ENCODE measurements at places on chromosomes 13 and 19. TPM values are rescaled to one million over a fixed set of nuclear protein-coding genes. Genes with fewer than 3 reads are reported as not detected.

ZNF442 gene
- 0.92 TPM for total RNA-seq

LYPD3 gene
- total RNA-seq = not detected

CLDN10 gene
- total RNA-seq = 0.28 TPM

CGB8 gene
- not detected for total RNA-seq

RYR1 gene
- total RNA-seq = 0.26 TPM

DNA sequence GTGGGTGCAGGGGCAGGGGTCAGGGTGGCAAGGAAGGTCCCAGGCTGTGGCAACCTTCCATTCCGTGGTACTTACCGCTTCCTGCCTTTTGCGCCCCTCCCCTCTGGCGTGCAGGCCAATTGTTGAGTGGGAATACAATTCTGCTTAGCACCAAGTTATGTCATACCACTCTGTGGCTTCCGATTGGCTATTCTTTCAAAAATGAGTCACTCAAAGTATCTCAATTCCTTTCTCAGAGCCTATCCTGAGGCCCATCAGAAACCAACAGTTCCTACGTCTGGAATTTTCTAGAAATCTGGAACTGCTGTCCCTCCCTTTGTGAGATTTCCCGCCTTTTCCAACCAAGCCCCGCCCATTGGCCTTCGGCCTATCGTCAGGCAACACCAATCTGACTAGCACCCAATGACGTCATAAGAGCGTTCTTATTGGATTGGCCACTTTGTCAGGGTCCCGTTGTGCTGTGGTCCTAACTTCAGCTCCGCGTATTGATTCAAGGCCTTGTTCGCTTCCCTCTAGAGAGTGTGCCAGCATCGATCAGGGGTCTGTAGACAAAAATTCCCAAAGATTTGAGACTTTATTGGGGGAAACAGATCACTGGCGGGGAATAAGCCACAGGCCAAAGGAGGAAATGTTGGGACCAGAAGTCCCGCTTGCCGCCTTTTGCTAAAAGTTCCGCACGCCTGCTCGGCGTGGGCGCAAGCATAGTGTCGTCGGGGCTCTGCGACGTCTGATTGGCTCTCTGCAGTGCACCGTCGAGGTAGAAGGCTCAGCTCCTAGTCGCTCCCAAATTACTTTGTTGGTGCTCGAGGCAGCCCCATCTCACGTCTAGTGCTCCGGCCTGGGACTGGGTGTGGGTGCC is 11.7 kb downstream of the NTN5 start:
- DNase-seq = peak; percentile 75

DNA sequence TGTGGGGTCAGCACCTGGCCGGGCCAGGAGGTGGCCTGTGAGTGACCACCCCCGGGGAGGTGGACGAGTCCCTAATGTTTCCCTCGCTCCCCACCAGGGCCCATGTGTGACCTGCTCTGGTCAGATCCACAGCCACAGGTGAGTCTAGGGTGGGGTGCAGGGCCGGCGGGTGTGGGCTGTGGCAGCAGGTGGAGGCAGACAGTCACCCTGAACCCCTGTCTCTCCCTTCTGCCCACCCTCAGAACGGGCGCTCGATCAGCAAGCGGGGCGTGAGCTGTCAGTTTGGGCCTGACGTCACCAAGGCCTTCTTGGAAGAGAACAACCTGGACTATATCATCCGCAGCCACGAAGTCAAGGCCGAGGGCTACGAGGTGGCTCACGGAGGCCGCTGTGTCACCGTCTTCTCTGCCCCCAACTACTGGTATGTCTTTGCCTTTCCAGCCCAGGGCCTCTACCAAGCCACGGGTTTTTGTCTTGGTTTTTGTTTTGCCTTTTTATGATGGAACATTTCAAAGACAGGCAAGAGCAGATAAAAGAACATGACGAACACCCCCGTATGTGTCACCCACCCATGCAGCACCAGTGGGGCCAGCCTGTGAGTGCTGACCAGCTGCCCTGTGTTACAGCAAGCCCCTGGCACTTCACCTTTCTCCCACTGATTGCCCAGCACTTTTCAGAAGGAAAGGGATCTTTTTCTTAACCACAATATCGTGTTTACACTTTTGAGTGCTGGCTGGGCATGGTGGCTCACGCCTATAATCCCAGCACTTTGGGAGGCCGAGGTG is 24.9 kb downstream of the CCDC8 start:
- DNase-seq = no peak

DNA sequence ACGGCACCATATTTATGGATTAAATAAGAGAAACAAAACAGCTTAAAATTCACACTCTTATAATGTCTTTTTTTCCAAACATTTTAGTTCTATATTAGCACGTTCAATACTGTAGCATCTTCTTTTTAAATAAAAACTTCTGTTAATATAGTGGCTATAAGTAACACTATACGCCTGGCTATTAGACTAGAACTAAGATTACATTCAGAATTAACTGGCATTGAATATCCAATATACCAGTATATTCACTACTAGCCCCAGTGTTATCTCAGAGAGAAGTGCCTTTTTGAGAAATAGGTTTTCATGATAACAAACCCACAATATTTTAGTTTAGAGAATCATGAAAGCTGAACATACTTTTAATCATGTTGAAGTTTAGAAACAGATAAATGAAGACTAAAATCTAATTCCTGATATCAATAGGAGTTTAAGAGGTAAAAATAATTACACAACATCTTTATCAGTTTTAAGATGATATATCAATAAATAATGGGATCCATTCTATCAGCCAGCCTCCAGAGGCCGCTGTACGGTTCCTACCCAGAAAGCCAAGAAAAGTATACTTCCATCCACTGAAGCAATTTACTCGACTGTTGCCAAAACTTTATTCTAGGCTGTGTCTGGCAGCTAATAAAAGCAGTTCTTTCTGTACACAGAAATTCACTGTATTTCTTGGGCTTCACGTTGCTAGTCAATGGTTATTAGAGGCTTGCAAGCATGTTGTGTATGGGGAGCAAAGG is 1113.4 kb upstream of the MIR17HG start:
- DNase-seq = no peak

DNA sequence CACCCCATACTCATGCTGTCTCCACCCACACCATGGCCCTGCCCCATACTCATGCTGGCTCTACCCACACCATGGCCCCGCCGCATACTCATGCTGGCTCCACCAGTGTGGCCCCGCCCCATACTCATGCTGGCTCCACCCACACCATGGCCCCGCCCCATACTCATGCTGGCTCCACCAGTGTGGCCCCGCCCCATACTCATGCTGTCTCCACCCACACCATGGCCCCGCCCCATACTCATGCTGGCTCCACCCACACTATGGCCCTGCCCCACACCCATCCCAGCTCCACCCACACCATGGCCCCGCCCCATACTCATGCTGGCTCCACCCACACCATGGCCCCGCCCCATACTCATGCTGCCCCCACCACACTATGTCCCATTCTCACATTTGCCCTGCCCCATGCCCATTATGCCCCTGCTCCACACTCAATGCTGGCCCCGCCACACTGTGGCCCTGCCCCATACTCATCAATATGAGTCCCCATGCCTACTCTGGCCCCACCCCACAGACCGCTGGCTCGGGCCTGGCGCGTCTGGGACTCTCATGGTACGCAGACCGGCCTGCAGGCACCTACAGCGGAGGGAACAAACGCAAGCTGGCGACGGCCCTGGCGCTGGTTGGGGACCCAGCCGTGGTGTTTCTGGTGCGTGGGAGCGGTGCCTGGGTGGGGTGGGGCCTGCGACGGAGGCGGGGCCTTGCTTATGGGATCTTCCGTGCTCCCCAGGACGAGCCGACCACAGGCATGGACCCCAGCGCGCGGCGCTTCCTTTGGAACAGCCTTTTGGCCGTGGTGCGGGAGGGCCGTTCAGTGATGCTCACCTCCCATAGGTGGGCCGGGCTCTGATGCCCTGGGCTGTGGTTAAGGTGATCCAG is 3.7 kb upstream of the ARHGAP45 start:
- DNase-seq = no peak

DNA sequence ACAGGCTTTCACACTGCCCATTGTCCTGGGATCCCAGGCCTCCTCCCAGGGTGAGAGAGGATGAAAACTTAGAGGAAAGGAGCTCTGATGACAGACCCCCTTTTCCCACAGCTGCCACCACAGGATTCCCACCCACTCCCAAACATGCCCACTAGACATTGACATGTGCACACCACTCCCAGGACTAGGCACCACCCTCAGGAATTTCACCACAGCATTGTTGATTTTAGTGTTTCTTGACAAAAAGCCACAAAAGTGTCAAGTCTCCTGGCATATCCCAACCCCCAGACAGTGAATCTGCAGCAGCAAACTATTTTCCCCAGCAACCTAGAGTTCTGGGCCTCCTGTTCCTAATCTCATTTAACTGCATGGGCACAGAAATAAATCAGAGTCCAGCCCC is 10.1 kb downstream of the ZNF714 start:
- DNase-seq = no peak

DNA sequence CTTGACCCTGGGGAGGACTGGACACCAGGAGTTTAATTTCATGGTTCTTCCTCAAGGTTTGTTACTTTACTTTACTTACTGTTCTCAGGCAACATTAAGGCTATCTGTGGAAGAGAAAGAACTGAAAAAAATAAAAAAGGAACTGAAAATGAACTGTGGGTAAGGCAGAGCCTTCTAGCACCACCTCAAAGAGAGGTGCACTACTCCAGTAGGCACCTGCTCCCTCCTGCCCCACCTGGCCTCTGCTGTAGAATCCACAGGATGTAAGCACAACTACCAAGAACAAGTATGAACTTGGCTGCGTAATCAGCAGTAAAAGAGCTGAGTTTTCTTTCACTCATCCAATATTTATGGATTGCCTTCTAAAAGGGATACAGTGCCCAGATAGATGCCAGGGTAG is 12.2 kb downstream of the ZNF112 start:
- DNase-seq = no peak

DNA sequence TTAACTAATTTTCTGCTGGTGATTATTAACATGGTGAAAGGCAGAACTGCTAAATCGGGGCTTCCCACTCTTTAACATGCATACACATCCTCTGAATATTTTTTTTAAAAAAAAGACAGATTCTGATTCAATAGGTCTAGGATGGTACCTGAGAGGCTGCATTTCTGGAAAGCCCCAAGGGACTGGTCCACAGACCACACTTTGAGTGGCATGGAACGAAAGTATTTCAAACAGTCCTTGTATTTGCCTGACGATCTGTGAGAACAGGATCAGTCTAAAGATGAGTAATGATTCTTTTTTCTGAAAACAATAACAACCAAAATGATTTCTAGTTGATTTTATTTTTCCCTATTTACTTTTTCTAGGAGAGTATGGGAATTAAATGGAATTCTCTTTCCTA is 16.7 kb upstream of the SPART start:
- no peak for DNase-seq

DNA sequence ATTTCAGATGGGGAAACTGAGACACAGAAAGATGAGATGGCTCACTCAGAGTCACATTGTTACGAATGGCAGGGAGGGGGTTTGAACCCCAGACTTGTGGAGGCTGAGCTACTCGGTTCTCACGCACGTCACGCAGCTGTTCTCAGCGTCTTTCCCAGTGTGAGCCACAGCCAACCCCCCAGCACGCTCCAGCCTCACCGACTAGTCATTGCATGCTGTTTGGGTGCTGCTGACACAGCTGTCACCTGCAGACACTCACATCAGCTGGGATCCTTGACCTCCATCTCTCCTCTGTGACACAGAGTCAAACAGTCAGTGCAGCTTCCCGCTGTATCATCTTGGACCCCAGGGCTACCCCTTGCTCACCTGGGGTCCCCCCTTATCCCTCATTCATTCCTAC is 2.4 kb upstream of the NCAN start:
- no peak for DNase-seq

GRCh38 chr13:114264886-114265611 is 16.4 kb upstream of the UPF3A start:
- DNase-seq = no peak

DNA sequence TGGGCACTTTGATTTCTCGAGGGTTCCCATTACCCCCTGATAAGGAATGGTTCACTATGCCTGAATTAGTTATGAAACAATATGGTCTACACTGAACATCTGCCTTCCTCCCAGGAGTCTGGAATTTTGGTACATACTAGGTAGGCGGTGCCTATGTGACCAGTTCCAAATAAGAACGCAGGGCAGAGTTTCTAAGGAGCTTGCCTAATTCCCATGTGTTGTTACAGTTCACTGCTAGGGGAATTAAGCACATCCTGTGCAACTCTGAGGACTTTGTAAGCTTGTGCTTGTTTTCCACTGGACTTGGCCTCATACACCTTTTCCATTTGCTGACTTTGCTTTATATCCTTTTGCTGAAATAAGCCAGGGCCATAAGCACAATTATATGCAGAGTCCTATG is 29.2 kb downstream of the RBM26 start:
- no peak for DNase-seq

DNA sequence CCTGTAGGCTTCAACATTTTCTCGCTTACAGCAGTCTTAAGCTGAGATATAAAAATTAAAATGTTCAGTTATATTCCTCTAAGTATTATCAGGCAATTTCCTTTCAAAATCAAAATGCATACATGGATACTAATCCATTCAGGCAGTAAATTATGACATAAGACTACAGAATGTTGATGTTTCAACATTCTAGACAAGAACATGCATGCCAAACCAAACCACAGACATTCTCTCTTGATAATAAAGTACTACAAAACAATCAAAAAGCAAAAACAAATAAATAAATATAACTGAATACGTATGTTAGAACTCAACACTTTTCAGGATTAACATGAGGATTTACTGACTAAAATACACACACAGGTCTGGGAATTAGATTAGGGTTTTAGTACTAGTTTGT is 7.7 kb downstream of the DIS3 start:
- DNase-seq = no peak

DNA sequence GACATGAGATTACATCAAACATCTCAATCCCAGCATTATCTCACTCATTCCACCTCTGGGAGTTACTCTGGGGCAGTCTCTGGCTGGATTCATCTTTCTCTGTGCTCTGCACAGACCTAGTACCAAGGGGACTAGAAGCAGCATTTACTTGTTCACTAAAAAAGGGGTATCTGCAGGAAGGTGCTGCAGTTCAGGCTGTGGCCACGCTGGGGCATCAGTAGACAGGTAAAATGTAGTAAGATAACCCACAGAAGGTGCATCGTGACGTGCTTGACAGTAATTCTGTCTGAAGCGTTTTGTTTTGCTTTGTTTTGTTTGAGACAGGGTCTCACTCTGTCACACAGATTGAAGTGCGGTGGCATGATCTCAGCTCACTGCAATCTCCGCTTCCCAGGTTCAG is 29.3 kb downstream of the ZNF564 start:
- DNase-seq = no peak

- no peak for DNase-seq
Measured at GRCh38 chr13:47417485-47417884, 520.6 kb upstream of the HTR2A start.
